ENCODE measurements at places on chromosomes 7 and 10.
A peak's percentile ranks its signal among the peaks of the same experiment; 100 is the strongest.

GRCh38 chr10:101311185-101312066 is 42.5 kb upstream of the BTRC start:
- no peak for DNase-seq

GRCh38 chr7:21912931-21913780 is 32.5 kb downstream of the CDCA7L start:
- DNase-seq = no peak

DNA sequence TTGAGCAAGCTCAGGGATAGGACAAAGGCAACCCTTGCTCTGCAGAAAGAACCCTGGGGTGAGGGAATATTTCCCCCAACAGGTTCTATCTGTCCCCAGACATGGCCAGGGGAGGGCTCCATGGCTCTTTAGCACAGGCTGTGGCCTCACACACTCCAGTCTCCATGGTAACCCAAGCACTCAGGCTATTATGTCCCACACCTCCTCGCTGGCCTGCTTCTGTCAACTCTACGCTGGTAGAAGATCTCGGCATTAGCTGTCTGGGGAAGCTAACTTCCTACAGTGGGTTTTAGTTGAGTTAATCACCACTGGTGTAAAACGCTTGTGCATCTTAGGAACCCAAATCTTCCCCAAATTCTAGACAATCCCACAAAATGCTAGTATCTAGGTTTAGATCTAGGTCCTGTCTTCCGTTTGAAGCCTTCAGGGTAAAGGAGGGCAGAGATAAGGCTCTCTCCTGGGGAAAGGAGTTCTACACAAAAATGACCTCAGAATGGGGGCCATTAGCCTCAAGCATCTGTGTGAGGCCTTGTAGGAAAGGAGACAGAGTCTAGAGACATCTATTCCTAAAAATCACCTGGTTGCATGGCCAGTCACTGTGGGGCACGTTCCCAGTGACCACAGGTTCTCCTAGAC is 36.7 kb upstream of the SLIT1 start:
- DNase-seq = no peak

GRCh38 chr10:63718421-63718820 is 197.2 kb downstream of the REEP3 start:
- peak; percentile 56 for DNase-seq

DNA sequence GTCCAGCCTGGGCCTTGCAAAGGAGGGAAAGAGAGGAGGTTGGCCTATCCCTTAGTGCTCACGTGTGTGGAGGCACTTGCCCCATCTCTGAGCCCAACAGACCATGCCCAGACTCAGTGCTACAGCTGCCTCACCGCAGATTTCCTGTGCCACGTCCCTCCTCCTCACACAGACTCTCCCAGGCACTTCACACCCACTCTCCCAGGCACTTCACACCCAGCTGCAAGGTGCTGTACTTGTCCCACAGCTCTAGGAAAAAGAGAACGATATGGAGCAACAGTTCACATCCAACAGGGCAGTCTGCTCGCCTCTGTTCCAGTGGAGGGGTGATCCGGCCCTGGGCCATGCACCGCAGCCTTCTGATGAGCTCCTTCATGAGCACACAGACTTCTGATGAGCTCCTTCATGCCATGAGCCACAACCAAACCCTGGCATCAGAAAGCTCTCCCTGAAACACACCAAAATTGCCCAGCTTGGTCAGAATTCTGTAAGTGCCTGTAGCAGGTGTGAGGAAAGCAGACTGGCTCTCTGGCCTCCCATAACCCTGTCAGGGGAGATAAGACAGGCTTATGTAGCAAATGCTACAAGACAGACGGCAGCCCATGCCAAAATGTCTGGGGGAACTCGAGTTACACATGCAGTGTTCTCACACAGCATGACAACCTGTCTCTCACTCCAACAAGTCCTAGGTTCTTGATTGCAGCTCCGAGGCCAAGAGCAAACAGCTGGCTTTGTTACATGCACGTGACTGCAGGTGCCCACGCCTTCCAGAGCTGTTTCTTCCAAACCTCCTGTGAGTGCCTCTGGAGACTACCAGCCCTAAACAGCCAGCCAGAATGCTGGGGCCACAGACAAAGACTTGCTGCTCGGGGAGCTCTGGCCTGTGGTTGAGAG is 348.5 kb downstream of the GRID1 start:
- no peak for DNase-seq

- no peak for DNase-seq
These were observed 210.5 kb upstream of the YAE1 start for GRCh38 chr7:39355664-39356063.

GRCh38 chr7:120064565-120064964 is 208.4 kb upstream of the KCND2 start:
- peak; percentile 46 for DNase-seq

- no peak for DNase-seq
These were observed 4.4 kb upstream of the ABHD11 start for GRCh38 chr7:73742753-73743641.

DNA sequence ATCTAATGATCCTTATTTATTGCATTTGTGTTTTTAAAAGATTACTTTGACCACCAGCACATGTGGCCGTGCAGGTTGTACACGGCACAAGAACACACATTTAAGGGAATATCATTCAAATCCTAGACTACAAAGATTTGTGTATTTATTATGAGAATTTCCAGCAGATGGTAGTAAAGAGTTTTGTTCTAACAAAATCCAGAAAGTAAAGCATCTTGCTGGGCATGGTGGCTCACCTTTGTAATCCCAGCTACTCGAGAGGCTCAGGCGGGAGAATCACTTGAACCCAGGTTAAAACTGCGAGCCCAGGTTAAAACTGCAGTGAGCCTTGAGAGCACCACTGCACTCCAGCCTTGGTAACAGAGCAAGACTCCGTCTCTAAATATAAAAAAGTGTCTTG is 31.5 kb downstream of the MACROH2A2 start:
- no peak for DNase-seq

GRCh38 chr7:138460176-138460648 is at the start of gene TRIM24:
Gene TRIM24, plus strand, starts transcription at chr7:138460259. Its CDS starts 290 bp downstream, at chr7:138460549.
- no peak for DNase-seq

DNA sequence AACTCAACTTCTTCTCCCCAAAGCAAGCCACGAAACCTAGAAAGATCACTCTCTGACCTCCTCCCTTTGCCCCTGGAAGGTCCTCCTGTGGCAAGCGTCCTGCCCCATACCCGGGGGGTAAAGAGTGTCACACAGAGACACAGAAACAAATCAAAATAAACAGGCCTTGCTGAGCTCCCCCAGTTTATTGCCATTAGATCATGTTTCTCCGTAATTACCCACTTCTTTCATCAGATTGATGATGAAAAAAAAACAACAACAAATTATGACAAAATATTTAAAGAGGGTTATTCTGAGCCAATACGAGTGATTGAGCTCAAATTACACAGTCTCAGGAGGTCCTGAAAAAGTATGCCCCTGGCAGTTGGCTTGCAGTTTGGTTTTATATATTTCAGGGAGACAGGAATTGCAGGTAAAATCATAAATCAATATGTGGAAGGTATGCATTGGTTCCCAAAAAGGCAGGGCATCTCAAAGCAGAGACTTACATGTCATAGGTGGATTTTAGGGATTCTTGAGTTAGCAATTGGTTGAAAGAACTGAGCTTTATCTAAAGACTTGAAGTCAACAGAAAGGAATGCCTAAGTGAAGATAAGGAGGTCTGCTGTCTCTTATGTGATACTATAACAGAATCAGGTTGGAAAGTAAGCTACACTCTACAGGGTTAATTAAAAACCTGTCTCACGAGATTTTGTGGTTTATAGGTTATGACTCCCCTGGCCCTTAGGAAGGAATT is 86.2 kb downstream of the APBB1IP start:
- DNase-seq = no peak

- DNase-seq = no peak
These were observed 484.2 kb upstream of the CELF2 start for GRCh38 chr10:10533437-10533836.

GRCh38 chr10:109071539-109071938 is 851.8 kb downstream of the XPNPEP1 start:
- no peak for DNase-seq

DNA sequence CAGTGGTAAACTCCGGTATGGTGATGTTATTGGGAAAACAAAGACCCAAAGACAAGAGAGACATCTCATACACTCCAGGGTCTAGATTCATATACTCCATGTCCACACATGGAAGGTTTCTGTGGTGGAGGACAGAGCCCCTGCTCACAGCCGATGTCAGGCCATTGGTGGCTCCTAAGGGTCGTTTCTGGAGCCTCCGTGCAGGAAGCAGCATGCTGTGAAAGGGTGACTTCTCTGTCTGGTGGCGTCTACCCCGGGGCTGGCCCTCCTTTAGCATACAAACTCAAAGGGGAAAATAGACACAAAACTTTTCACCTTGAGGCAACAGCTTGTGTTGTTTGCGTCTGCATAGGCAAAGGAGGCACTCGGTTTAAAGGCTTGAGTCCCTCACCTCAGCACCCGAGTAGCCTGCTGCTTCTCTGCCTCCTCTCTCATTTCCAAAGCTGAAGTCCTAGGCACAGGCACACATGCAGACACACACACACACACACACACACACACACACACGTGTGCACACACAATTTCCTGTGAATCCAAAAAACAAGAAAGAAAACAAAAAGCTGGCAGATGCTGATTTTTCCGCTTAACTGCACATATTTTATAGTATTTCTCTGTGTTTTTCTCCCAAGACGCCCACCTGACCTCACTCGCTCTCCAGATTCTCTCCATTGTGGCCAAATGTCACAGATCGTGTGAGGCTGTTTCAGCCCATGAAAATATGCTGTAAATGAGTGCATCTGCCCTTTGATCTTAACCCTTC is 601.4 kb upstream of the MGMT start:
- no peak for DNase-seq

GRCh38 chr7:47497367-47498096 is 84.4 kb downstream of the TNS3 start:
- DNase-seq = no peak

DNA sequence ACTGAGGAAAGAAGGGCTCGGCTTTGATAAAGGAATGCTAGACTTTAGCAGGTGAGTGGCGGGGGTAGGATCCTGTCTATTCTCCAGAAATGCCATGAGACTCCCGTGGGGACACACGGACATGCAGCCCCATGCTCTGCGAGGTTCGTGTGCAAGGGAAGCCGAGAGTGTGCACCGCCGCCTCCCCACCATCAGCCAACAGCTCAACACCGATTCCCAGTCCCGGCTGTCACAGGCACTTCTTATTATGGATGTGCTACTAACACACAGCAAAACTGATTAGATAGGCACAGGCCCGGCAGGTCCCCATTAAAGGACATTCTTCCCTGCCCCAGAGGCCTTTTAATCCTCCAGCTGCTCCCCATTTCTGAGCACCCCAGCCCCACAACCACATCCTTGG is 154.4 kb downstream of the PRKAG2 start:
- DNase-seq = no peak

DNA sequence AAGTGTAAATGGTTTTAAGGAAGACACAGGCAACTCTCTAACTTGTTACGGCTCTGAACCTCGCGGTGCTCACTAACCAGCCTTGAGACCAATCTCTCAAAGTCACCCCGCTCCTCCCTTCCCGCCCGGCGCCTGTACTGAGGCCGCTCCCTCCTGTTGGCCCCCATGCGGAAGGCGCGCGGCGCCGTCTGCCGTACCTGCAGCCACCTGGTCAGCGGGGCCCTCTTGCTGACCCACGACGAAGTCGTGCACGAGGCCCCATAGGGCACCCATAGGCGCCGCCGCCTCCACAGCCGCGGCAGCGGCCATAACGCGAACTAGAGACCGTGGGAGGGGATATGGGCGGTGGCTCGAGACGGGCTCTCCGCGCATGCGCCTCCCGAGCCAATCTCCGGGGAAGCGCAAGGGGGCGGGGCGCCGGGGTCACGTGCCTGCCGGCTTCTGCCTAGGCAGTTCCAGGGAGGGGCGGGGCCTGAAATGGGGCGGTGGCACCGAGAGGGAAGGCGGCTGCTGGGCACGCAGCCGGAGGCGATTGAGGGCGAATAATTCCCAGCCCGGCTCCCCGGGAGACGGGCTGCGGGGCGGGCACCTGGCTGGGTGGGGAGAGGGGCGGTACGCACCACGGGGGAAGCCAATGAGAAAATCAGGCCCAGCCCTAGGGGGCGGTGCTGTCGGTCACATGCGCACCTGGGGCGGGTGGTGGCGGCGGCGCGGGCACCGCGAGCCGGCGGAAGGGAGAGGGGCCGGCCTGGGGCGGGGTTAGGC is at the start of gene MMS19:
TSS of gene MMS19 (minus strand) at position 347 of the 765 bp plus-strand sequence. CDS start at position 309, 38 bp downstream.
- peak; percentile 98 for DNase-seq

DNA sequence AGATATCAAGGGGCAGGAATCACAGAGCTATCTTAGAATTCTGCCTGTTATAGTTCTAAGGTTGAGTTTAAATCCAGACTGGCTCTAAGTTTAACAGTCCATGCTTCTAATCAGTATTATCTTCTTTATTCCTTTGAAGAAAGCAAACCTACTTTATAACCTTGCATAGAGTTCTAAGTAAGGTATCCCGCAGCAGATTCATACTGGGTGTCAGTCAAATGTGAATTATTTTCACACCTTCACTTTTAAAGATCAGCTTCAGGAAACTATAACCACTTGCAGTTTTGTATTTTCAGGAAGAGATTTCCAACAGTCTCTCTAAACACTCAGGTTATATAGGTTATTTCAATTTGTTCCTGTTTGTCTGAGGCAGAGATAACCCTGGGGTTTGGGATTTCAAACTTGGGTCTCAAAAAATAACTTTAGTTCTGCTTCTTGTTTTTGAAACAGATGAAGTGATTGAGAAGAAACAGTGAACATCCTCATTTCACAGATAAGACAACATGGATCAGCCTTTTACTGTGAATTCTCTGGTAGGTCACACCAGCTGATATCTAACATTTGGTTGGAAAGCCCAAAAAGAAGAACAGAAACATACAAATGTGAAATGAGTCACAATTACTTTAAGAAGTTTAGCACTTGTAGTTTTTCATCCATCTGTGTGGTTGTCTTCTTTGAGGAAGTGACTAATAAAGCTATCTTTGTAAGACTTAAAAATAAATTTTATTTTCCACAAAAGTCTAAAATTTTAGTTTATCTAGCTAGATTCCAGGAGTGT is 21.4 kb downstream of the STAMBPL1 start:
- DNase-seq = peak; percentile 39

DNA sequence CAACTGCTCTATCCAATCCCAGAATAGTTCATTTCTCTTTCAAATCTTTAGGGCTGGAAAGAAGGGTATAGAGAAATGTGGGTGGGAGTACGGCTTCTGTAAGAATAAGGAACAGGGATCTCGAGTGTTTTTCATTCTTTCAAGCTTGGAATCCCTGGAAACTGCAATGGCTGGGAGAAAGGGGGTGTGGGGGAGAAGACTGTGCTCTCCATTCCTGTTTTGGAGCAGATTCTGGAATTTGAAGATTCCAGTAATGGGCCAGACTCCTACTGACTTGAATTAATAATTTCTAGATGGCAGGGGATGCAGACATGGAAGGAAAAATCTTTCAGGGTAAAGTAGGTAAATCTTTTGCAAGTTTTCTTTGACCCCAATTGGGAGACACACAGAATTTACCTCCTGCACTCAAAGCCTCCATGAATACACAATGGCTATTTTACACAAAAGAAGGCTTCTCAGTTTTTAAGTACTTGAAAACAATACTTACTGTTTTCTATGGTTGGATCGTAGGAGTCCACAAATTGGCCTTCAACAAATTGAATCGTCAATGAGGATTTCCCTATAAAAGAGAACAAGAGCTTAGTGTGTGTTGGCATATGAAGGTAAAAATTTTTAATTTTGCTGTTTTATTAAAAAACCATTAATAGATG is 29.1 kb downstream of the RHEB start:
- DNase-seq = peak; percentile 51

GRCh38 chr7:15068324-15068723 is 165.8 kb upstream of the DGKB start:
- DNase-seq = no peak

Data from AG10803 (cell line).